ENCODE measurements at places on chromosomes 16 and 17.
A peak's percentile ranks its signal among the peaks of the same experiment; 100 is the strongest.

DNA sequence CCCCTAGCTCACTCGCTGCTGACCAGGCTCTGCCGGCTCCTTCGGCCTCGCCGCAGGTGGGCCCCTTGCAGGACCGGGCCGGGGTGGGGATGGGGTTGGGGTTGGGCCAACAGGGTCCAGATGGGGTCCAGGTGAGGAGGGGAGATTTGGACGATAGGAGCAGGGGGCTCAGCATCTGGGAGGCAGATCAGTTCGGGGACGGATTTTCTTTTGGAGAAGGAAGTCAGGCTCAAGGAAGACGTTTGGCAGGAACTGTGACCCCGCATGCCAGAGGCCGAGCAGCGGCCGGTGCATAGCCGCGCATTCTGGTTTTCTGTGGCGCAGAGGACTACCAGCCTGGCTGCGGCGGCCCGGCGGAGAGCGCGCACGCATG is 845 bp upstream of the ALDOA start:
- no peak for DNase-seq

- DNase-seq: no peak
Measured at GRCh38 chr17:34464812-34465211, 101.8 kb upstream of the CCL1 start.

DNA sequence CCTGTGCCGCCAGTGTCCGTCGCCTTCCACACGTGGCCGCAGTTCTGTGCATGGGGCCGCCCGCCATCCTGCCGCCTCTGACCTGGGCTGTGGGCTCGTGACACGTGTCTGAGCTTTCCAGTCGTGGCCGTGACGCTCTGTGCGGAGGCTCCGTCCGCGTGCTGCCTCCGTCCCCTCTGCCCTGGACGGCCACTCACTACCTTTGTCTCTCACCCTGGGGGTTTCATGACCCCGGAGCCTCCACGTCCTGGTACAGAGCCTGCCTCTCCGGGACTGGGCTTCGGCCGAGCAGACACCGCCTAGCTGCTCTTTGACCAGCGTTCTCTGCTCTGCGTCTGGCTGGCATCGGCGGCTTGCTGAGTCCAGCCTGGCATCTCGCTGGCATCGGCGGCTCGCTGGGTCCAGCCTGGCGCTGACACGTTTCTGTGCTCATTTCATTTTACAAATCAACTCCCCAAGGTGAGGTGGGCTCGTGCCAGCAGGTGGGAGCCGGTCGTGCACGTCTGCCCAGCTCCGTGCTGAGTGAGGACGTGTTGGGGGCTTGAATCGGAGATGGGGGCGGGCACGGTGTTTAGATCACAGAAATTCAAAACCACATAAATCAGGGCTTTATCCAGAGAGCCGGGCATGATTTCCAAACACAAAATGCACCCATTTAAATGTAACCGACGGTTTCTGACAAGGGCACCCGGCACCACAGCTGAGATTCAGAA is 44.3 kb upstream of the GNG13 start:
- DNase-seq: no peak

GRCh38 chr16:9556949-9557665 is 465.7 kb downstream of the HAPSTR1 start:
- no peak for DNase-seq

DNA sequence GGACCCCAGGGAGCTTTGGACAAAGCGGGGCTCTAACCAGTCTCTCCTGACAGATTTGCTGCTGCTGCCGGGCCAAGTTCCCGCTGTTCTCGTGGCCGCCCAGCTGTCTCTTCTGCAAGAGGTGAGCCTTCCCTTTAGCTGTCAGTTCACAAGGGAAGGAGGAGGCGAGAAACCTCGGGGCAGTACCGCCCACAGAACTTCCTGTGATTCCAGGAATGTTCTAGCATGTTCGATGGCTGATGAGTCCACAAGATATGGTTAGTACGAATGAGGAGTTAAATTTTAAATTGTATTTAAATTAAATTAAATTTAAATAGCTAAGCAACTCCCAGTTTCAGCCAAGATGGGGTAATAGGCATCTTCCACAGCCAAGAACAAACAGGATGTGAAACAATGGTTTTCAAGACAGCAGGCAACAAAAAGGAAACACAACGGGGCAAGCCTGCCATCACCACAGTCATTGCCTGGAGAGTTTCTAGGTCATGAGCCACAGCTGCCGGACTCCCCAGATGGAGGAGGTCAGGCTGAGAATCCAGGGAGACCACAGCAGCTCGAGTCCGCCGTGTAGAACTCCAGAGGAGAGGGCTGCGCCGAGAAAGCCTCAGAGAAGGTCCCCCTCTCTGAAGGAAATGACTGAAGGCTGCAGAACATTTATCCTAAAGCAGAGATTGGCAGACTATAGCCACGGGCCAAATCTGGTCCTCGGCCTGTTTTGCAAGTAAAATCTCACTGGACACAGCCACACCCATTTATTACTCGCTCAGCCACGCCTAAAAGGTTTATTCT is 9.5 kb upstream of the TCF25 start:
- DNase-seq: no peak

GRCh38 chr17:39244600-39245570 is 19.1 kb upstream of the STAC2 start:
- peak; percentile 84 for DNase-seq

GRCh38 chr17:7136266-7136877 is 21.8 kb upstream of the ASGR2 start:
- DNase-seq: peak; percentile 66

GRCh38 chr17:50180111-50180510 is 14.3 kb downstream of the SGCA start:
- no peak for DNase-seq

DNA sequence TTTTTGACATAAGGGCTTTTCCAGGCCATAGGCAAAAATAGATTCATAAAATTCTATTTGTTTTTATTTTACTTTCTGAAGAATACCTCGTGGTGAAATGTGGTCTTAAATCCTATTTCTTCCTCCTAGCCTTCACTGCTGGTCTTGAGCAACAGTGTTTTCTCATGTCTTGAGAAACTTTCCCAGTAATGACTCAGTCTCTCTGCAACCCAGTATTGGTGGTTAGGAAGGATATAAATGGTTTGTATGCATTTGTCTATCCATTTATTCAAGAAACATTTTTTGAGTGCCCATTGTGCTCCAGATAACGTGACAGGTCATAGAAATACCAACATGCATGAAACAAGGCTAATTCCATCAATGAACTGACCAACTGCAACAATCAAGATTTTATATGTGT is 213.9 kb downstream of the TMEM114 start:
- DNase-seq: no peak

GRCh38 chr16:87531418-87531817 is 38.6 kb upstream of the ZCCHC14 start:
- no peak for DNase-seq

DNA sequence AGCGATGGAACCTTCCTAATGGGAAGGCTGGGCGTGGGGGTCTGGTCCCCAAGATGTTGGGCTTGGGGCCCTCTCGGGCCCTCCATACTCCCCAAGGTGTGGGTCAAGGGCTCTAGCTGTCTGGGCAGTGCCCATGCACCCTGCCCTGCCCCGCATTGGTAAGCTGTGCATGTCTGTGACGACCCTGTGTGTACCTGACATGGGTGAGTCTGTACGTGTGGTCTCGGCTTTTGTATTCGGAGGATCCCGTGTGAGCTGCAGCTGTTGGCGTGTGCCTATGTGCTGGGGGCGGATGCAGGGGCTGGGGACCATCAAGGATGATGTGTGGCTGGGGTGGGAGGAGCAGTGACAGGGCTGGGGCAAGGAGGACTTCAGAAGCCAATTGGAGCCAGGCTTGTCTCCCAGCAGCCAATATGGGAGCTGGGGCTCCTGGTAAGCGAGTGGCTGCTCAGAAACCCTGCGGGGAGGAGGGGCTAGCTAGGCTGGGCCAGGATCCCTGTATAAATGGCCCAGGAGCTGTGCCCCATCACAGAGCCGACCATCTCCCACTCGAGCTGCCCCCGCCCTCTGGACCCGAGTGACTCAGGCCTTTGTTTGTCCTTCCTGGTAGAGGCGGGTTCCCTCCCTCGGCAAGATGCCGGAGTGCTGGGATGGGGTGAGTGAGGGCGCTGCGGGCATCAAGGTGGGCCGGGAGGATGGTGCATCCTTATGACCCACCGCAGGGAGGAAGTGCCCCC is at the start of gene NDRG4:
NDRG4 (plus strand) TSS at position 529 of the 737 bp plus-strand sequence; CDS start at position 635, 106 bp downstream.
- DNase-seq: no peak

DNA sequence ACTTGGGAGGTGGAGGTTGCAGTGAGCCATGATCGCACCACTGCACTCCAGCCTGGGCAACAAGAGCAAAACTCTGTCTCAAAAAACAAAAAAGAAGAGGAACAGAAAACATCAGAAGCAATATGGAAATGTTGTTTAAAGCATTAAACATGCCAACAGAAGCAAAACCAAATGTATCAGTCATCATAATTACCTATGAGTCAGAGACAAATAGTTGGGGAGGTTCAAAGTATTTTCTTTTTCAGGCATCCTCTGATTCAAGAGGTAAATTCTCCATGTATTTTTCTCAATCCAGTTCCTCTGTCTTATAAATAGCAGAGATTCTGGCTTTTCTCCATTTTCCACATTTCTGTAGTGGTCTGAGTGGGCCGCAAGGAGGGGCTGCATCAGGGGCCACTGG is 2.1 kb upstream of the TM4SF5 start:
- no peak for DNase-seq

DNA sequence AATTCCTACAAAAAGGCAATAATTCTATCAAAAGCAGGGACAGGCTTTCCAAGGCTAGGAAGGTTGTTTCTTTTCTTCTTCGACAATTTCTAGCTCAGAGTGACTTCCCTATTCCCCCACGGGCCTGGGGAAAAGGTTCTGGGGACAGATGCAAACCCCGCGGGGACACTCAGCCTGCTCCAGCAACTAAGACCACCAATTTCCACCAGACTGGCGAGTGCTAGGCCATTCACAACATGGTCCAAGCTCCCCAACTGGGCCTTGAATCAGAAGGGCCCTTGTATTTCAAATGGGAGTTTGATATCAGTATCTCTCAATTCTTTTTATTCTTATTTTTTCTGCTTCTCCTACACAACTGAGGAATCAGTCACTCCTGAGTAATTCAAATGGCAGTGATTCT is 86.7 kb downstream of the USP31 start:
- DNase-seq: no peak

DNA sequence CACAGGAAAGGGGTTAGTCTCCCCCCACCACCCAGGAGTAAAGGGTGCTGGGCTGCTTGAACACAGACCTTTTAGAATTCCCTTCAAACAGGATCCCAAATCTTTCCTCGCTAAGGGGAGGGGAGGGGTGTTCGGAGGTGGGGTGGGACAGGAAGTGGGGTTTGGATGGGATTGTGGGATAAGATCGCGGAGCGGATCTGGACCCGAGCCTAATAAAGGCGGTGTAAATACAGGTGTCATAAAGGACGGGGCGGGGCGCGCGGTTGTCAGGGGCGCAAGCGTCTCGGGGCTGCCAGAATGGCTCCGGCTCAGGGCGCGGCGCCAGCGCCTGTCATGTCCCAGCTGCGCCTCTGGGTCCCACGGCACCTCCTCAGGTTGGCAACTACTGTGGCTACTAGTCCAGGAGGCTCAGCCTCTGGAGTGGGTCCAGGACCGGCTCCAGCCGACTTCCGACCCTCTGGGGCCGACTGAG is 59.8 kb upstream of the FBXO47 start:
- DNase-seq: no peak

- DNase-seq: no peak
Measured at GRCh38 chr16:49734331-49734730, 121.6 kb downstream of the ZNF423 start.

DNA sequence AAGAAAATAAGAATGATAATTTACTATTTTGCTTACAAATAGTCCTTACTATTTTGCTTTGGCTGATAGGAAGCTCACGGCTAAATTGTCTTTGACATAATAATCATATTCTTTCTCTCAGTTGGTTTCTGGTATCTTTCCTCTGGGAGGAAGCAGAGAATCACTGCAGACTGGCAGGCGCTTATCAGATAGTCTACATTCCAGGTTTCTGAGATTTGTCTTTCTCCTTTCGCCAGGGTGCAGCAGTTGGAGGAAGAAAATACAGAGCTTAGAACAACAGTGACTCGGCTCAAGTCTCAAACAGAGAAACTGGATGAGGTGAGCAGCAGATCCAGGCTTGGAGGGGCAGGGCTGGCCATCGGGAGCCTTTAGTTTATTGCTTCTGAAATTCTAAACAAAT is 136.1 kb downstream of the RAB11FIP4 start:
- DNase-seq: no peak

- peak; percentile 95 for DNase-seq
Measured at GRCh38 chr17:21457051-21458026, 81.2 kb downstream of the KCNJ12 start.

GRCh38 chr17:42475121-42475520 is 16.4 kb downstream of the ATP6V0A1 start:
- DNase-seq: no peak

GRCh38 chr16:7397901-7398300 is 65.3 kb downstream of the RBFOX1 start:
- DNase-seq: no peak

DNA sequence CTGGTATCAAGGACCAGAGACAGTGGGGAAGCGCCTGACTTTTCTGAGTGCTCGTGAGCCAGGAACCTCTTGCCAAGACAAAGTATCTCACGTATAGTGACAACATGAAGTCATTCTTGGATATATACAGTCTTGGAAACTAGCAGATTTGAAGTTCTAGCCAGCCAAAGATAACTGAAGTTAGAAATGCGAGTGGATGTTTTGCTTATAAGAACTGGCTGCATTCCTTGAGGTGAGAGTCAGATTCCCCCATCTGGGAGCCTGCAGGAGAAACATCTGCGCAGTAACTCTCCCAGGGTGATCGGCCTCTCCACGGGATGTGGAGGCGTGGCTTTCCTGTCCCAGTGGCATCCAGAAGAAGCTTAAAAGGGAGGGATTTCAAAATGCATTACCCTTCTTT is 89.8 kb downstream of the SHISA6 start:
- DNase-seq: no peak

DNA sequence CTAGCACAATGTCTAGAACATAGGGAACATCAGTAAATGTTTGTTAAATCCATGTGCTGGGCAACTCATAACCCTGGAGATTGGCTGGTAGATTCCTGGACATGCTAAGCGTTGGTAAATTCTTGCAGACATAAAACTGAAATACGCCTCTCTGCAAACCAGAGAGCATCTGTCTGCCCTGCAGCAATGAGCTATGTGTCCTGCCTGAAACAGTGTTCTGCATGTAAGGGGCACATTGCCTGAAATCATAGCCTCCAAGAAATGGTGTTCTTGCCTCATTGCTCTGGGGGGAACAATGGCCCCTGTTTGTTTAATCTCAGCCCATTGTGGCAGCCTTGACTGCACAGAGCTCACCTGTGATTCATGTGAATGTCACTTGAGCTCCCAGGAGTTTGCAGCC is 113.5 kb upstream of the CCL2 start:
- DNase-seq: no peak

All from stimulated activated CD8-positive, alpha-beta memory T cell treated with anti-CD3 and anti-CD28 coated beads, Interleukin-7, amount 100 ng/mL, for 24 hours (primary cell).